Heart left ventricle (tissue), 16 donors: ENCODE measurements at places on chromosomes 2 and 18. TPM values are rescaled to one million over a fixed set of nuclear protein-coding genes. Genes with fewer than 3 reads are reported as not detected.

The CD8A gene
- total RNA-seq: 0.24 TPM

The IER3IP1 gene
- total RNA-seq: 11.1 TPM

DNA sequence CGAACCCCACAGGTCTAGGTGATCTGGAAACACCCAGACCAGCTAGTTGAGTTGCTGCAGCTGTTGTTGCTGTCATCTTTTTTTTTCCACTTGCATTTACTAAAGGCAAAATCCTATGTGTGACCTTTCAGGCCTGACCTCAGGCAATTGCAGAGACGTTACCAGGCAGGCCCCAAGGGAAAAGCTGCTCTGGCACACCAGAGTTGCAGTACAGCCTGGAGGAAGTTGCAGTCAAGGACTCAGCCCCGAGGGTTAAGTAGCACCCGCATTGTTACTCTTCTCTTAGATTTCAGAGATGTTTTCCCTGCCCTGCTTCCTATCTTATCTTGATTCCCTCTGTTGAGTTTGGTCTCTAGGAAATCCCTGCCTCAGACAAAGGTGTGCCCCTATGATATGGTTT is 45.2 kb upstream of the SMAD2 start:
- H3K4me1 ChIP-seq: no peaks in the 10 kb centered on the region
- H3K27ac ChIP-seq: no peak overlapping the region
- no peak overlapping the region for H3K4me3 ChIP-seq
- no peaks in the 10 kb centered on the region for H3K27me3 ChIP-seq

The SERPINB5 gene
- total RNA-seq: not detected

DNA sequence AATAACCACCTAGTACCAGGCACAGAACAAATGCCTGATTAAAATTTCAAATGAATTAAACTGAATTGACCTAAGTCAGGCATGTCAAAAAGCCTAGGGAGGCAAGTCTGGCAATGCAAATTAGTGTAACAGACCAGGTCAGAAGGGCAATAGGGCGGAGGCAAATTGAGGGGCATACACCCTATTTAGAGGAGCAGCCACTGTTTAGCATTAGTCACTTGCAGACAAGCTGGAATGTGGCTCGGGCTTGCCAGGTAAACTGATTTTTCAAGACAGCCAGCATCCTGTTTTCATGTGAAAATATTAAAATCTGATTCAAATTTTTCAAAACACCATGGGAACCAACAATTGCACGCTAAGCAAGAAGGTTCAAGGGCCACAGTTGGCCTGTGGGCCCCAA is 160.3 kb downstream of the EN1 start:
- no peaks in the 10 kb centered on the region for H3K4me1 ChIP-seq
- no peak for DNase-seq
- H3K27ac ChIP-seq: no peak overlapping the region
- H3K4me3 ChIP-seq: no peak overlapping the region
- H3K27me3 ChIP-seq: no peaks in the 10 kb centered on the region

DNA sequence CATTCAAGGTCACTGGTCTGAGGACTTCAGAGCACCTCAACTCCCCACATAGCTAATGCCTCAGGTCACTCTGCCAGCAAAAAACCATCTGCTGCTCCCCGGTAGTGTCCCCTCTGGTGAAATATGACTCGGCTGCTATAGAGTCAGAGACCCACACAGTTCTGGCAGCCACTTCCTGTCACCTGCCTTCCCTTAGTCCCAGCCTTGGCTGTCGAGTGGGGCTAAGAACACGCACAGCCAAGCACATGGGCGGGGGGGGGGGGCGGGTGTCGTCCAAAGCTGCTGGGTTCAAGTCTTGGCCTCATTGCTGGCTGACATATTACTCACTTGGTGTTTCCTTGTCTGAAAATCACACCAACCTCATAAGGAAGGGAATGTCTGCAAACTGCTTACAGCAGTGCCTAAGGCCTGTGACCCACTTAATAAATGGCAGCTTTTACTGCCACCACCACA is 37.5 kb downstream of the POLR1A start:
- DNase-seq: no peak
- no peak overlapping the region for H3K27ac ChIP-seq
- H3K4me1 ChIP-seq: peaks cover 11% of the 10 kb centered on the region
- no peaks in the 10 kb centered on the region for H3K27me3 ChIP-seq
- H3K36me3 ChIP-seq: peaks cover 49% of the 10 kb centered on the region
- H3K4me3 ChIP-seq: no peak overlapping the region

DNA sequence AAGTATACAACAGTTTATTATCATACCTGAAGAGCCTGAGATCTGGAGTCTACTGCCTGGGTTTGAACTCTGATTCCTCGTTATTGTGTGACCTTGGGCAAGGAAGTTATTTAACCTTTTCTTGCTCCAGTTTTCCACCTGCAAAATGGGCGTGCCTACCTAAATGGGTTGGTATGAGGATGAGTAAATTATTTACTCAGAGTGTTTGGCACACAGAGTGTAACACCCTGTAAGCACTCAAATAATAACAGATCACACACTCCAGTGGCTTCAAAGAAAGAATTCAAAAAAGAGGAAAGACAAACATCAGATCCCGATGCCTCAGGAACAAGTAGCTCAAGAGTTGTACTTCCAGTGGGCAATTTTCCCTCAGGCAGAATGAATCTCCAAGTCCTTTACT is 2.4 kb downstream of the SRD5A2 start:
- no peaks in the 10 kb centered on the region for H3K36me3 ChIP-seq
- no peak overlapping the region for H3K27ac ChIP-seq
- H3K4me1 ChIP-seq: no peaks in the 10 kb centered on the region
- H3K27me3 ChIP-seq: no peaks in the 10 kb centered on the region
- no peak overlapping the region for H3K4me3 ChIP-seq
- no peak for DNase-seq

GRCh38 chr2:197079414-197079813 is 152.9 kb upstream of the PGAP1 start:
- H3K27me3 ChIP-seq: no peaks in the 10 kb centered on the region
- peaks cover 8% of the 10 kb centered on the region for H3K36me3 ChIP-seq
- peak overlapping the region; percentile 16 for H3K27ac ChIP-seq
- no peak overlapping the region for H3K4me3 ChIP-seq
- peaks cover 15% of the 10 kb centered on the region for H3K4me1 ChIP-seq

GRCh38 chr2:78035804-78036203 is 513.6 kb upstream of the LRRTM4 start:
- no peak overlapping the region for H3K27ac ChIP-seq
- no peak overlapping the region for H3K4me3 ChIP-seq
- no peak for DNase-seq
- no peaks in the 10 kb centered on the region for H3K4me1 ChIP-seq
- no peaks in the 10 kb centered on the region for H3K36me3 ChIP-seq

GRCh38 chr2:30048636-30049175 is 98.1 kb upstream of the YPEL5 start:
- H3K4me3 ChIP-seq: no peak overlapping the region
- H3K27me3 ChIP-seq: peaks cover 13% of the 10 kb centered on the region
- no peak for DNase-seq

DNA sequence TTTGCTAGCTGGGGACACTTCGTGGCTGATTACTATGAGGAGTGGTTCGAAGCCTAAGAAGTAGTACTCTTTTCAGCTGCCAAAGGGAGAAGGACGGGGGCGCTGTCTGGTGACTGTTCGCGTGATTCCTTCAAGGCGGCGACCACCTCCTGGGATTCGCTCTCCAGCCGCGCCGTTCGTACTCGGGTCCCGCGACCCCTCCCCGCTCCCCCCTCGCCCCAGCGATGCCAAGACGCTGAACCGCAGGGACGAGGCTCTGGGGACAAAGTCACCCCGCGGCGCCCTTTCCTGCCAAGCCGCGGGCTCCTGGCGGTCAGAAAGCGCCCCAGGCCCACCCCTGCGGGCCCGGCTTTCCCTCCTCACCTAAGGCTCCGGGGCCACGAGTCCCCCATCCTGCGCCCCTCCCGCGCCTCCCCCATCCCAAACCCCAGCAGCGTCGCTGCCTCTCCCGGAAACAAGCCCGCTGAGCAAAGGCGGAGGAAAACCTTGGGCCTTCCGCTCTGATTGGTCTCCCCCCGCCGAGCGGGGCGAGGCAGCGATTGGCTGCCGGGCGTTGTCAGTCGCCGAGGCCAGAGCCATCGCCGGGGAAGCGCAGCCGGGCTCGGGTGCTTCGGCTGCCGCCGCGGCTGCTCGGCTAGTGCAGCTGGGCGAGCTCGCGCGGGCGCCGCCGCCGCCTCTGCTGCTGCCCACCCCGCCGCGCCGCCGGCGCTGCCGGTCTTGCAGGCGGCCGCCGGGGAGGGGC is 404.3 kb downstream of the XIRP2 start:
- H3K36me3 ChIP-seq: no peaks in the 10 kb centered on the region
- H3K27me3 ChIP-seq: peaks cover 31% of the 10 kb centered on the region
- peak within 1 kb of the TSS; percentile 82 for H3K4me3 ChIP-seq
- peak within 1 kb of the TSS; percentile 58 for H3K27ac ChIP-seq

The NFATC1 gene
- 21.2 TPM for total RNA-seq

The MOCOS gene
- total RNA-seq: 0.25 TPM

DNA sequence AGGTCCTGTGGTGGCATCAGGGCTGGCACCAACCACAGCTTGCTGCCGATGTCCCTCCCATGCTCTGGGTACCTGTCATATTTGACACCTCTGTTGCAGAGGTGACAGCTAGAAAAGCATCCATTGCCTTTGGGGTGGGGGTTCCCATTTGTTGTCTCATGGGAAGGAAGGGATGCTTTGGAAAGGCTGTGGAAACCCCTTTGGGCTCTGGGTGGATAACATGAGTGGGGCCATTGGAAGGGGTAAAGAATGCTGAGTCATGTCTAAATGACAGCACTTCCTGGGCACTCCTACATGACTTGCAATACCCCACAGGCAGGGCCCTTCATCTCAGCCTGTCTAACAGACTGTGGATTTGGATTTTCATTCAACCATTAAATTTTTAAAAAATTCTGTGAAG is 27.8 kb downstream of the CTIF start:
- H3K27ac ChIP-seq: no peak overlapping the region
- no peaks in the 10 kb centered on the region for H3K27me3 ChIP-seq
- H3K4me3 ChIP-seq: no peak overlapping the region
- no peak for DNase-seq
- peaks cover 25% of the 10 kb centered on the region for H3K4me1 ChIP-seq
- H3K36me3 ChIP-seq: no peaks in the 10 kb centered on the region

DNA sequence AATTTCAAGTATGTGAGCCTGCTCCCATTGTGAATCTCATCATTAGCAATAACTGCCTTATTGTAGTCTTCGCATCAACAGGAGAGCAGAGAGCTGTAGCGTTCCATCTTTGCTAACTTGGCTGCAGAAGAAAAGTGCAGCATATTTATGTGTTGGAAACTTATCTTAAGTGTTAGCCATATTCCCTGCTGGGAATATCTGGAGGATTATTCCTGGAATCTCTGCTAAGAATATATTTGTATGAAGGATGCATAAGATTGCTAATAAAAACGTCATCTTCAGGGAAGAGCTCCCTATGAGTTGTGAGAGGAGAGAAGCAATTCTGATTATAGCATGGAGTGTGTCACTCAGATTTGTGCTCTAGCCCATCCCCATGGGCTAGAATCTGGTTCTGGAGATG is 115.1 kb upstream of the REG3G start:
- no peak overlapping the region for H3K27ac ChIP-seq
- no peak overlapping the region for H3K4me3 ChIP-seq
- DNase-seq: no peak

GRCh38 chr2:96471772-96472171 is 33.4 kb downstream of the NEURL3 start:
- no peak for DNase-seq
- no peak overlapping the region for H3K4me3 ChIP-seq
- no peaks in the 10 kb centered on the region for H3K27me3 ChIP-seq

DNA sequence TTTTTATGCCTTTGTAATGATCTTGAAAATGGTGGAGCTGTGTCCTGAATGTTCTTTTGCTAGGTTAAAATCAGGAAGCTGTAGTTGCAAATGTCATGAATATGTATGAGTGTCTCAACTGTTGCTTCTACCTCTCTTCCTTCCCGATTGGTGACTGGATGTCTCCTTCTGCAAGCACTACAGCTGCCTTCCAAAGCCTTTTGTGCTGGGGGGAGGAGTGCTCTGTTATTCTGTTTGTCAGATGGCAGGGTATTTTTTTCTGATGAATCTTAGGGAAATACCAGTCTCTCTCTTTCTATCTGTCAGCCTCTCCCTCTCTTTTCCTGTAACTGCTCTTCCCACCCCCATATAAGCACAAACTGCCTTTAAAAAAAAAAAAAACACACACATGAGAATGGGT is 1396.3 kb upstream of the CELF4 start:
- no peaks in the 10 kb centered on the region for H3K36me3 ChIP-seq
- no peak for DNase-seq
- no peaks in the 10 kb centered on the region for H3K4me1 ChIP-seq
